ENCODE measurements at places on chromosomes 5 and 9.

DNA sequence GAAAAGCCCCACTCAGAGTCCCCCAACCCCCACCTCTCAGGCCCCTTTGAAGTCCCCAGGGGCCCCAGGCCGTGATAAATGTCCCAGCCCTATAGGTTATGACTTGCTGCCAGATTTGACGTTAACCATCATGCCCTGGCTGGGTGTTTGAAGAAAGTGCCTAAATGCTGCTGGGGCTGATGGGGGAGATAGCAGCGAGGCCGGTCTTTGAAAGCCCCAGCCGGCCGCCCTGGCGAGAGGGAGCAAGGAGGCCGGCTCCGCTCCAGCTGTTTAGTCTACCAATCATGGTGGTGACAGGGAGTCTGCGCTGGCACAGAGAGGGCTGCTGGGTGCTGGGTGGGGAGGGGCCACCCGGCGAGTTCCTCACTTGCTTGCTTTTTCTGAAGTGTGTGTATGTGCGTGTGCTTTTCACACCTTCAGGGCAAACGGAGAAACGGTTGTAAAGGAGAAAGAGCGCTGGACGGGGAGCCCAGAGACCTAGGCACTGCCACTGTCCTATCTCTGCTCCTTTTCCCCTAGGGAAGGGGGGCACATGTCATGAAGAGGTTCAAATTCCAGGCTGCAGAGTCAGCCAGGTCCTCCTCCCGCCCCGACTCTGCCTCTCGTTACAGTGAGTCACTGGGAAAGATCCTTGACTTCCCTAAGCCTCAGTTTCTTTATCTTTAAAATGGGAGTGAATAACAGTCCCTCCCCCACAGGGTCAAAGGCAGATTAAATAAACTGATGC lies 126.1 kb upstream of the HAND1 start:
- no peak for DNase-seq

- no peak for DNase-seq
Measured at GRCh38 chr5:132653716-132654115, 4.3 kb upstream of the IL13 start.

DNA sequence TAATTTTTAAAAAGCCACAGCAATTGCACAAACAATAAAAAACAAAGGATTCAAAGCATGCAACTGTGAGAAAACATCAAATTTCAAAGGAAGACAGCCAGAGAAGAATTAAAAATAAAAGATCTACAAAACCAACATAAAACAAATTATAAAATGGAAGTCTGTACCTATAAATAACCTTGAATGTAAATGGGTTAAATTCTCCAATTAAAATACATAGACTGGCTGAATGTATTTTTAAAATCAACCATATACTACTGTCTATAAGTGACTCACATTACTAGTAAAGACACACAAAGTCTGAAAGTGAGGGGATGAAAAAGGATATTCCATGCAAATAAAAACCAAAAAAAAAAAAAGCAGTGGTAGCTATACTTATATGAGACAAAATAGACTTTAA lies 33.7 kb downstream of the BTNL8 start:
- no peak for DNase-seq

- DNase-seq: no peak
Measured at GRCh38 chr5:131997026-131997726, 14.3 kb downstream of the ACSL6 start.

- no peak for DNase-seq
Measured at GRCh38 chr9:22124263-22125011, 115.3 kb upstream of the CDKN2B start.

DNA sequence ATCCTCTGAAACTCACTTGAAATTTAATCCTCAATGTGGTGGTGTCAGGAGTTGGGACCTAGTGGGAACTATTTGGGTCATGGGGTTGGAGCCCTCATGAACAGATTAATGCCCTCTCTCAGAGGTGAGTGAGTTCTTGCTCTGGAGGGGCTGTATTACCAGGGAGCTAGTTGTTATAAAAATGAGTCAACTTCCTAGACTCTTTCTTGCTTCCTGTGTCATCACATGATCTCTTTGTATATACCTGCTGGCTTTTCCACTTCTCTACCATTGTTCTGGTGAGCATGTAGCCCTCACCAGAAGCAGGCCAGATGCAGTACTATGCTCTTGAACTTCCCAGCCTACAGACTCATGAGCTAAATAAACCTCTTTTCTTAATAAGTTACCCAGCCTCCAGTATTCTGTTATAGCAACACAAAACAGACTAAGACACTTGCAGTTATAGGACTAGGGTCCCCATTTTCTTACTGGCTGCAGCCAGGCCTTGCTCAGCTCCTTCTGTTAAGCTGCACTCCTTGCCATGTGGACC lies 127.5 kb downstream of the SUSD1 start:
- DNase-seq: no peak

DNA sequence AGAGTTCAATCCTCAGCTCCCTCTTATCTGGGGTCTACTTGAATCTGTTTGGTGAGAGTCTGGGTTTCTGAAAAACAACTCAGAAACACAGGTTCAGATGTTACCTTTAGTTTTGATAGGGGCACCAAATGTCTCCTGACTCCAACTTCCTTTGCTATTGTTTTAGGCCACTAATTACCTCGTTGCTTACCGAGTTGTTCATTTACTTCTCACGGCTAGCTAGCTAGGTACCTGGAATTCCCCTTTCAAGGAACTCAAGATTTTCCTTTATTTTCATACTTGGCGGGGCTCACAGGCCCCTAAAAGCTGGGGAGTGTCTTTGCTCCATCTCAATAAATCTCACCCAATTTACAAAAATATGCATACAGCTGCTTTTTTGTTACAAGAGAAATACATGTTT lies 111.4 kb downstream of the SLC28A3 start:
- DNase-seq: no peak

DNA sequence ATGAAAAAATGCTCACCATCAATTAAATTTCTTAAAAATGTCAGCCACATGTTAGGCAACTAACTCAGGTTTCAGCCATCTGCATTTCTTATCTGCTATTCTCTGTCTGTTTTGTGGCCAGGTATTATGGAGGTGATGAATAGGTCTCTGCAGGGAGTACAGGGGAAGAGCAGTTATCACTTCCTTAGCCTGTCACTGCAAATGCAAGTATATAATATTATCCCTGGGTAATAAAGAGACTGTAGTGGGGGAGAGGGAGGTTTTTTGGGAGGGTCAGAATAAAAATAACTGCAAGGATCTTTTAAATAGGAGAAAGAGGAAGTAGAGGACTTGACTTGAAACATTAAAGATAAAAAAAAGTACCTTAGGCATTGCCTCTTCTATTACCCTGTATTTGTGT lies 49.6 kb upstream of the PTGER4 start:
- DNase-seq: no peak

- no peak for DNase-seq
Measured at GRCh38 chr5:158069838-158070237, 210.9 kb upstream of the CLINT1 start.

- no peak for DNase-seq
Measured at GRCh38 chr9:35690294-35690613, 529 bp upstream of the TPM2 start.

DNA sequence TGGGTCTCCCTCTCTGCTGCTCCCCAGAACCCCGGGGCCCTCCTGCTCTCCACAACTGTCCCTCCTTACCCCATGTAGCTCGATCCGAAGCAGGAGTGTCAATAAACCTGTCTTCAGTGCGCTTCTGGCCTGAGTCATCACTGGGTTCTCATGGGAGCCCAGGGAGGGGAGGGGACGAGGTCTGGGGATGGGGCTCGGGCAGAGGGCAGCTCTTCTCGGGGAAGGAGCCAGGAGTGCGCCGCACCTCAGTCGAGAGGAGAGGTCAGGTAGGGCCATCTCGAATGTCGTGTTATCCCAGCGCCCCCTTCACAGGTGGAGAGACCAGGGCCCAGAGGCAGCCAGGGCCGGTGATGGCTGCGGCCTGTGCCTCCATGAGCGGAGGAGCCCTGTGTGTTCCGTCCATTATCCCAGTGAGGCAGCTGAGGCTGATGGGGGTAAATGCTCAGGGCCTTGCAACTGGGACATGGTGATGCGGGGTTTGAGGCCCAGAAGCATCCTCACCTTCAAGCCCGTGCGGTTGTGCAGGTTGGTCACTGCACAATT lies 52.1 kb downstream of the LRSAM1 start:
- DNase-seq: no peak

GRCh38 chr9:16475257-16475656 lies 395.2 kb downstream of the BNC2 start:
- no peak for DNase-seq

Measured in stimulated activated CD4-positive, alpha-beta T cell treated with anti-CD3 and anti-CD28 coated beads, Interleukin-12 subunit alpha, Interleukin-12 subunit beta, amount 100 ng/mL, for 24 hours (primary cell).